ENCODE measurements at places on chromosomes 7 and 10.

DNA sequence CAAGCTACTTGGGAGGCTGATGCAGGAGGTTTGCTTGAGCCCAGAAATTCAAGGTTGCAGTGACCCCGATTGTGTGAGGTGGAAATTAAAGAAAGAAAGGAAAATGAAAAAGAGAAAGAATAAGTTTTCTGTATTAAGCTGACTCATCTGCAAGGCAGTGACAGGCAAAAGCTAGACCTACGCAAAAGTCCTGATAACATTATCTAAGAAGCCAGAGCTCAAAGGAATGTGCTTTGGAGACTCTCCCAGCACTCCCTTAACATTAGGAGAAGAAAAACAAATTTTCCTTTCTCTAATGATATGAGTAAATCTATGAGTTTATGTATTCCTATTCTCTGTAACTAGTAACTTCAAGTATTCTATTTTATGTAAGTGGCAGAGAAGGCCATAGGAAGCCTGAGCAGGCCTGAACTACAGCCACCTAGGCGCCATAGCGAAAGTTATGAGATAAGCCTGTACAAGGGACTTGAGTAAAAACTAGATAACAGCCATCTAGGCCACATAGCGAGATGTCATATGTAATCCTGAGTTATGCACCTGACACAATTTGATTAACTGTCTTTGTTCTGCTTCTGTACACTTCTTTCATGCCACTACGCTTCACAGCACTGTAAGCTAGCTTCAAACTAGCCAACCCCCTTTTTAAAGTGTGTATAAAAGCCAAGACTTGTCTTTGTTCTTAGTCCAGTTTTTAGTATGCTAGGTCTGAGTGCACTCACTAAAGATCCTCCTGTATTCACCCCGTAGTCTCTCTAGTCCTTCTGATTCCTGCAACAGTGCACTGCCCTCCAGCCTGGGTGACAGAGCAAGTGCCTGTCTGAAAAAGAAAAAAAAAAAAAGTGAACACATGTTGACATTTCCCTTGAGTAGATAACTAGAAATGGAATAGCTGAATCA is 9.4 kb upstream of the ZWINT start:
- DNase-seq: peak; percentile 53

- no peak for DNase-seq
Measured at GRCh38 chr10:48241332-48241731, 33.2 kb downstream of the FRMPD2 start.

GRCh38 chr7:49091519-49091918 is 167.2 kb downstream of the CDC14C start:
- DNase-seq: no peak

DNA sequence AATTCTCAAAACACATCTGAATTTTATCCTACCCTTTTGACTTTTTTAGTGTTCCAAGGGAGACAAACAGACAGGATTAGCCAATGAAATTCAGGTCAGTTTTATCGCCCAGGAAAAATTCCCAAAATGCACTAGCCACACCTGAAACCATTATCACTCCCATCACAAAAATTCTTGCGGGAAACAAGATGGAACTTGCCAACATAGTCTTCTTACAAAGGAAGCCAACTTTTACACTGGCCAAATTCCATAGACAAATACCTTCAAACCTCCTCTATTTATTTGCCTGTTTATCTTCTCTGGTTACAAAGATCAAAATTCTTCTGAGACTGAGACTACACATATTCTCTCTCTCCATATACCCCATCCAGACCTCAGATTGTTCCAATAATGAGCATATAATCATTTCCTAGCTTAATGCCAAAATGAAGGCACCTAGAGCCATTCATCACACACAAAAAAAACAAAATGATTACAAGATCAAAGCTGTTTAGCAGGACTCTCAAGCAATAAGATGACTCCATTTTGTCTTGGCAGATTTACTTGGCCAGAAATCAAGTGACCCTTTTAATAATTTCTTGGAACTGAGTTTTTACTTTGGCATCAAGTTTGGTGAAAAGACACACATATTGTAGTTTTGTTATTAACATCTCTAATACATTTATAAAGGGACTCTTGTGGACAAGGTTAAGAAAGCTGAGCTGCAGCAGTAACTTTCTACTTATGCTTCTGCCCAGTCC is 30.2 kb downstream of the MET start:
- DNase-seq: no peak

DNA sequence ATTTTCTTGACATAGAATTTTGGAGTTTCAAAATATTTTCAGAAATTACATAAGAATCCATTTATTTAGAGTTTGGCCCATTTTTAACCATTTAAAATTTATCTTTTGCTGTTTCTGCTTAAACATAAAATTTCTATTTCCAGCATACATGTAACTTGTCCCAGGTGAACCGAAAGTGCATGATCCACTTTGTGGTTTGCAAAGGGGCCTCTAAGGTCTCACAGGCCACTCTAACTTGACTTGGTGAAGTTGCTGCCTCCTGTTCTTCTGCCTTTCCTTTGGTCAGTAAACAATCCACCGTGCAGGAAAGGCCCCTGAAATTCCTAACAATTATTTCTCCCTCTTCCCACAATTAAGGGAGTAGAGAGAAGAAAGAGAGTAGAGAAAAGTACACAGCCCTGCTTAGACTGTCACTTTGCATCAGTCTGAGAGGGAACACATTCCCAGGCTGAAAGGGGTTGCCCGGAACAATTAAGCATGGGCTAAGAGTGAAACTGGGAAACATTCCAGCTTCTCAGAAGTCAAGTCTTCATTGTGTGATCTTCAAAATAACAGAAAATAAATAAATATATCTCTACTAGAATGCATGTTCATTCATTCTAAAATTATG is 79.5 kb upstream of the SEMA3A start:
- no peak for DNase-seq

GRCh38 chr7:82629583-82629982 is 186.0 kb upstream of the CACNA2D1 start:
- no peak for DNase-seq

- no peak for DNase-seq
Measured at GRCh38 chr10:124545351-124546054, 83.9 kb downstream of the LHPP start.

DNA sequence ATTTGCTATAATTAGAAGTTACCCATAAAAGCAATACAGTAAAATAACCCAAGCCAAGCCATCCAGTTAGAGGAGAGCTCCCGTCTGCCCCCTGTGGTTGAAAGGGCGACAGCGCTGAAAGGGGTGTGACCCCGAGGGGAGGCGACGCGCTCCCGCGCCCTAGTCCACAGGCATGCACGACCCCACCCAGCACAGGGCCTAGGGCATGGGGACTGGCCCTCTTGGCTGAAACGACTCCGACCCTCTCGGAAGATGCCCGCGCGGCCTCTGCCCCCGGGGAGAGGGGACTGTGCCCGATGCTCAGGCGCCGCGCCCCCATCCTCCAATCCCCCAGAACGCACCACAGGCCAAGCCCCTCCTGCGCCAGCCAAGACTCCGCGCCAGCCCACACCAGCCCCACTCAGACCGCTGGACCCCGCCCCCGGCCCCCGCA is 64.0 kb downstream of the CSGALNACT2 start:
- DNase-seq: peak; percentile 88

- DNase-seq: no peak
Measured at GRCh38 chr10:75076348-75076747, 35.1 kb upstream of the SAMD8 start.

DNA sequence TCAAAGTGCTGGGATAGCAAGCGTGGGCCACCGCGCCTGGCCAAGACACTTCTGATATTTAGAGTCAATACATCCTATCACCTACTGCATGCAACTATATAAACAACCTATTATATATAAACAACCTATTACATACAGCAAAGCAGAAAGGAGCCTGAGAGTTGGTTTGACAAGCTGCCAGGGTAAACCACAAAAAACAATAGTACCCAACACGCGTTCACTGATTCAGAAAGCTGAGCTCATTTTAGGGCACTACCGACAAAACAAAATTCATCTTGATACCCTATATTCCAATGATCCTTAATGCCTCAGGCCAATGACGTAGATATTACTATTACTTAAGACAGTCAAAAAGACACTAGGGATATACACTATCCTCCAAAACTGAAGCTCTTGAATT is 16.2 kb downstream of the MALSU1 start:
- no peak for DNase-seq

GRCh38 chr7:131244259-131244852 is 83.3 kb upstream of the MKLN1 start:
- DNase-seq: peak; percentile 82

- DNase-seq: no peak
Measured at GRCh38 chr7:131640686-131641085, 84.3 kb upstream of the PODXL start.
